ENCODE measurements at places on chromosomes 2 and 18. TPM values are rescaled to one million over a fixed set of nuclear protein-coding genes. Genes with fewer than 3 reads are reported as not detected.

MAP2 gene
- 2.5 TPM for total RNA-seq

CPLX4 gene
- not detected for total RNA-seq

INHA gene
- not detected for total RNA-seq

MAT2A gene
- 229 TPM for total RNA-seq

FBLN7 gene
- total RNA-seq, result 0.94 TPM

MOGAT1 gene
- total RNA-seq, result not detected

RIT2 gene
- 0.44 TPM for total RNA-seq

POTEJ gene
- not detected for total RNA-seq

CDH19 gene
- total RNA-seq, result 2.2 TPM

SCN9A gene
- total RNA-seq, result 9.0 TPM

SERPINB7 gene
- total RNA-seq, result not detected

STARD6 gene
- not detected for total RNA-seq

RESP18 gene
- not detected for total RNA-seq

TEKT4 gene
- not detected for total RNA-seq

RUFY4 gene
- total RNA-seq, result not detected

SERPINB12 gene
- total RNA-seq, result not detected

ST8SIA5 gene
- total RNA-seq, result 0.20 TPM

RAX gene
- total RNA-seq, result not detected

RGPD8 gene
- total RNA-seq, result 18.8 TPM

EVX2 gene
- not detected for total RNA-seq

IL18RAP gene
- total RNA-seq, result 1.3 TPM

PLGLB1 gene
- total RNA-seq, result 5.4 TPM

SALL3 gene
- not detected for total RNA-seq

HOXD9 gene
- total RNA-seq, result 2.1 TPM

UGT1A4 gene
- total RNA-seq, result 7.0 TPM

CHRNG gene
- not detected for total RNA-seq

DCDC2C gene
- not detected for total RNA-seq

SPDYA gene
- 2.3 TPM for total RNA-seq

FRZB gene
- 15.7 TPM for total RNA-seq

FAM228A gene
- 3.3 TPM for total RNA-seq

PLCL1 gene
- 10.6 TPM for total RNA-seq

MAL gene
- total RNA-seq, result 1.4 TPM

TIMM21 gene
- 26.1 TPM for total RNA-seq

ASPRV1 gene
- 0.55 TPM for total RNA-seq
